ENCODE measurements at places on chromosomes 11 and 22. TPM values are rescaled to one million over a fixed set of nuclear protein-coding genes. Genes with fewer than 3 reads are reported as not detected.

DNA sequence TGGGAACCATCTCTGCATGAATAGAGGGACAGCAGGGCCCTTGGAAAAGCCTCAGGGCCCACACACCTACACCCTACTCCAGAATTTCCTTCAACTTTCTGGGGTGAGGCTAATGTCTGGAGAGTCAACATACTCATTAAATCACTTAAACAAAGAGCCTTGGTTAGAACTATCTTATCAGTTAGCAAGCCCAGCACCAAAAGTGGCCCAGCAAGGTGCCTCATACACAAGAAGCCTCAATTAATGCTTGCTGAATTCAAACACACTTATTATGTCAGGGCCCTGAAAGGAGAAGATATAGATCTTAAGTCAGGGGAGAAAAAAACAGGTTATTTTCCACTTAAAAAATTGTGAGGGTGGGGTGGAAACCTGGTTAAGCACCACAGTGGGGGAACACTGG is 61.4 kb downstream of the C11orf58 start:
- H3K27ac ChIP-seq: no peak overlapping the region
- no peak for DNase-seq
- H3K36me3 ChIP-seq: peaks cover 46% of the 10 kb centered on the region
- H3K4me3 ChIP-seq: no peak overlapping the region
- H3K27me3 ChIP-seq: no peaks in the 10 kb centered on the region
- peaks cover 10% of the 10 kb centered on the region for H3K4me1 ChIP-seq

GRCh38 chr22:49306632-49307480 is 520.8 kb downstream of the BRD1 start:
- no peak overlapping the region for H3K27ac ChIP-seq
- peak; percentile 39 for DNase-seq
- H3K4me3 ChIP-seq: no peak overlapping the region
- H3K4me1 ChIP-seq: no peaks in the 10 kb centered on the region
- no peaks in the 10 kb centered on the region for H3K36me3 ChIP-seq

DNA sequence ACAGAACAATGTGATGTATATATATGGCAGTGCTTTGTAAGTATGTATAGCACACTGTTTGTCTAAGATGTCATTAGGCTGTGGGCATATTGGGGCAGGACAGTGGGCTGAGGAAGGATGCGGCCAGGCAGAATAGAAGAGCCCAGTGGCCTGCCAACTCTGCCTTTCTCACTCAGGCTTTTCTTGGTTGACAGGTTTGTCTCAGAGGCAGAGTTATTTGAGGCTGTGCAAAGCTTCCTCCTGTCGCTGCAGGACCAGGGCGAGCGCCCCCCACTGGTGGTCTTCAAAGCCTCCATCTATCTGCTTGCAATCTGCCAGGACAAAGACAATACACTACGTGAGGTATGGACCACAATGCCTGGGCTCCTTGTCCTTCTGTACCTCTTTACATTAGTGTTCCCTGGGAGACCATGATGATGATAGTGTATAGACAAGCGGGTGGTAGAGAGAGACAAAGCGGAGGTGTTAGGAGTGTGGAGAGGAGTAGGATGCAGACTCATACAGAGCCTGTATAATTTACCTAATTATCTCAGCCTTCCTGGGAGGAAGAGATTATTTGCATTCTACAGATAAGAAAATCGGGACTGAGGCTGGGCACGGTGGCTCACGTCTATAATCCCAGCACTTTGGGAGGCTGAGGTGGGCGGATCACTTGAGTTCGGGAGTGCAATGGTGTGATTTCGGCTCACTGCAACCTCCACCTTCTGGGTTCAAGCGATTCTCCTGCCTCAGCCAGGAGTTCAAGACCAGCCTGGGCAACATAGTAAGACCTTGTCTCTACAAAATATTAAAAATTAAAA is 37.3 kb upstream of the CCDC134 start:
- H3K4me3 ChIP-seq: no peak overlapping the region
- peak; percentile 63 for DNase-seq
- H3K4me1 ChIP-seq: no peaks in the 10 kb centered on the region
- no peaks in the 10 kb centered on the region for H3K27me3 ChIP-seq

DNA sequence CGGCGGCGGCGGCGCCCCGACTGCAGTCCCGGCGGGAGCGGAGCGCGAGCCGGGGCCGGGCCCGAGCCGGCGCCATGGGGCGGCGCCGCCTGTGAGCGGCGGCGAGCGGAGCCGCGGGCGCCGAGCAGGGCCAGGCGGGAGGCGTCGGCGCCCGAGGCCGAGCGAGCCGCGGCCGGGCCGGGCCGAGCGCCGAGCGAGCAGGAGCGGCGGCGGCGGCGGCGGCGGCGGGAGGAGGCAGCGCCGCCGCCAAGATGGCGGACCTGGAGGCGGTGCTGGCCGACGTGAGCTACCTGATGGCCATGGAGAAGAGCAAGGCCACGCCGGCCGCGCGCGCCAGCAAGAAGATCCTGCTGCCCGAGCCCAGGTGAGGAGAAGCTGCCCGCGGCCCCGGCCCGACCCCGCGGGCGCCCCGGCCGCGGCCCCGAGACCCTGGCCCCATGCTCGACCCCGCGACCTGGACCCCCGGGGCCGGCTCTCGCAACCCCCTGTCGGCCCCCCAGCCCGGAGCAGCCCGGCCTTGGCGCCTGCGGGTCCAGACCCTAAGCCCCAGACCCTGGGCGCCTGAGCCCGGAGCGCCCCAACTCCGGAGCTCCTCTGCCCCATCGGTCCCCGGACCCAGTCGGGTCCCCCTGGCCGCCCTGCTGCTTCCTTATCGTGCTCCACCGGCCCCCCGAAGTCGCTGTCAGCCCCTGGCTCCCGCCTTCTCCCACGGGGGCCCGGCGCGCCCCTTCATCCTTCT is at the start of gene GRK2:
TSS of gene GRK2 (plus strand) at position 25 of the 739 bp plus-strand sequence. CDS start at position 252, 227 bp downstream.
- H3K36me3 ChIP-seq: no peaks in the 10 kb centered on the region
- DNase-seq: peak; percentile 71
- H3K27ac ChIP-seq: peak within 1 kb of the TSS; percentile 90

DNA sequence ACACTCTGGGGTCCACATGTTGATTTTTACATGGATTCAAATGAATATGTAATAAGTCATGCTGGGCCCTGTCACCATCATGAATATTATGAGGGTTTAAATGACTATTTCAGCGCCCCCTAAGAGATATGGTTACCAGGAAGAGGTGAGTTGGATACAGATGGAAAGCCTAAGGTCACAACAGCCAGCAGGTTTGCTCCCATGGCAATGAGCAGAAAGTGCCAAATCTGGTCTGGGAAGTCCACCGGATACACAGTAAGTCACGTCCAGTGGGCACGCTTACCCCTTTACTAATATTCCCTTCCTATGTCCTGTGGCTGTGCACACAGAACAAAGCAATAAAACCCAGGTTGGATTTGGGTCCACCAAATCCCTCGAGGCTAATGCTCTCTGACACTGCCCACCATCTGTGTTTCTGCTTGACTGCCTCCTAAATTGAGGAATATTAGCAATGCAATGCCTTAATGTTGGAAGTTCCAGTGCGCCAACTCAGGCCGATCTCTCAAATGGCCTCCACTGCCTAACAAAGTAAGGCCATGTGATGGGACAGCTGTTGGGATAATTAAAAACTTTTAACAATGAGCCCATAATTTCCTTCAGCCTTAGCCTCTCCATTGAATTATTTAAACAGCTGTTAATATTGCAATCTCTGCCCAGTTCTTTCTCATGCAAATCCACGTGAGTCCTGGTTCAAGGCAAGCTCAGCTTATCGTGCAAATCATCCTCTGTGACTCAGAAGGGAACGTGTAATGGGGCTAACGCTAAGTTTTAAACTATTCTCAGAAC is 97.6 kb downstream of the SLC1A2 start:
- H3K4me1 ChIP-seq: no peaks in the 10 kb centered on the region
- H3K27me3 ChIP-seq: no peaks in the 10 kb centered on the region
- H3K4me3 ChIP-seq: no peak overlapping the region

GRCh38 chr11:32052215-32052614 is 38.7 kb upstream of the RCN1 start:
- H3K36me3 ChIP-seq: no peaks in the 10 kb centered on the region
- DNase-seq: no peak
- no peaks in the 10 kb centered on the region for H3K27me3 ChIP-seq
- H3K4me1 ChIP-seq: no peaks in the 10 kb centered on the region

GRCh38 chr11:130513132-130513531 is 64.7 kb downstream of the ADAMTS15 start:
- H3K27ac ChIP-seq: no peak overlapping the region
- H3K4me3 ChIP-seq: no peak overlapping the region
- H3K36me3 ChIP-seq: no peaks in the 10 kb centered on the region
- DNase-seq: no peak
- H3K4me1 ChIP-seq: no peaks in the 10 kb centered on the region
- no peaks in the 10 kb centered on the region for H3K27me3 ChIP-seq

DNA sequence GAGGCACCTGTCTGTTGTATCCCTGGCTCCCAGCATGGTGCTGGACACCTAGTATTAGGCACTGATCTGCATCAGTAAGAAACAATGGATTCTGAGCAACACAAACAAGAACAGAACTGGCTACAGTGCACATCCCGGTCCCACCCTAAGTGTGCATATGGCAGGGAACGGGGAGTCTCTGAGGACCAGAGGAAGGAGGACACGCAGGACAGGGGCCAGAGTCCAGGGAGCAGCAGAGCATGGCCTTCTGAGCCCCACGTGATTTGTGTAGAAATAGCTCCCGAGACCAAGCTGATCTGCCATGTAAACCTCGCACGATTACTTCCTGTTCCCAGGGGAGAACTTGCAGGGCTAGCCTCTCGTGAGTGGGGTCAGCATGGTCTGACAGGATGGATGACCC is 12.7 kb upstream of the SNX32 start:
- peaks cover 3% of the 10 kb centered on the region for H3K4me1 ChIP-seq
- peak; percentile 90 for DNase-seq
- H3K27me3 ChIP-seq: no peaks in the 10 kb centered on the region
- no peak overlapping the region for H3K4me3 ChIP-seq
- no peaks in the 10 kb centered on the region for H3K36me3 ChIP-seq

- peak; percentile 49 for DNase-seq
- no peak overlapping the region for H3K27ac ChIP-seq
- H3K4me3 ChIP-seq: peak overlapping the region; percentile 23
- peaks cover 13% of the 10 kb centered on the region for H3K27me3 ChIP-seq
Observed at GRCh38 chr22:20430101-20430719, 7.4 kb downstream of the SCARF2 start.

Gene ARHGEF17
- total RNA-seq: 3.2 TPM

Gene OR5B21
- not detected for total RNA-seq

Gene LDLRAD3
- total RNA-seq: 14.0 TPM
